NCI-H460 (cell line): ENCODE measurements at places on chromosomes 11 and 22. TPM values are rescaled to one million over a fixed set of nuclear protein-coding genes. Genes with fewer than 3 reads are reported as not detected.

DNA sequence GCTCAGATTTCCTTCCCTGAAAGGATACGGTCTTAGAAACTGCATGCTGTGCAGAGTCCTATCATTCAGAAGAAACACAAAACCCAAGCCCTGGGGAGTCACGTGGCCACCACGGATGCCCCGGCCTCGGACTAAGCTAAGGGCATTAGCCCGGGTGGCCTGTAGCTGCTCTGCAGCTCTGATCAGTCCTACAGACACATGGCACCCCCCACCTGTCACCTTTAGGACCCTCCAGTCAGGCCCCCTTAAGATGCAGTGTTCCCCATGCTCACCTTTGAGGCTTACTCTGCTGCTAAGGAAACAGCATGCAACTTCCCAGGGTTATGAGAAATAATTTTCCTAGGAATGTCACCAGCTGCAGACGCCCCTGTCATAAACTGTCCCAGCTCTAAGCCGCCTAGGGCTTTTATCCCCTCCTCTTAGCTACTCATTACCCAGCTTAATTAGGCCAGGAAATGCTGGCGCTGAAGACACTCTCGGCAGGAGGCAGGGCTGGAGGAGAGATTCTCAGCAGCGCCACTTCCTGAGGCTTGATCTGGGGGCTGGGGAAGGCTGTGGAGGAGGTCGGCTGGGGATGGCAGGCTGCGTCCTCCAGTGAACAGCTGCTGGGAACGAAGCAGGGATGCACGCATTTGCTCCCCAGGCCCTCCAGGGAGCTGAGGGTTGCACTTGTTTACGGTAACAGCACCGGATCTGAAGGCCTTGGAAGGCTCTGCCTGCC lies 47.2 kb upstream of the ADA2 start:
- DNase-seq, result no peak

GRCh38 chr11:68890490-68891231 lies 13.0 kb downstream of the MRPL21 start:
- DNase-seq, result peak; percentile 23

DNA sequence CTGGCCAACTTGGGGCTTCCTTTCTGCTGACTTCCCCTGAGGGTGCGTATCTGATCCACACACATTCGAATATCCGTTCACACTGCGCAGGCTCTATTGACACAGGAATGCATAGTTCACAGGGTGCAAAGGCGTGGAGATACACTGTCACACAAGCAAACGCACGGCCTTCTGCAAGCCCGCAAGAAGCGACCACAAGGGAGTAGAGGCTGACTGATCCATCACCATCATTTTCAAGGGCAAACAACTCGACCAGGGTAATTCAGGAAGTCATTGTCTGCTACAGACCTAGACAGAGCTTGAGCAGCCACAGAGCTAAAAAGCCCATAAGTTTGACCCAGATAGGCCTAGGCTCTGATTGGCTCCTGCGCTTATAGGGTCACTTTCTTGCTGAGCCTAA lies 392.3 kb downstream of the MN1 start:
- no peak for DNase-seq

GRCh38 chr11:124402326-124402922 lies 3.6 kb upstream of the OR8B3 start:
- peak; percentile 70 for DNase-seq

GRCh38 chr22:45233386-45233785 lies 7.3 kb downstream of the KIAA0930 start:
- no peak for DNase-seq

DNA sequence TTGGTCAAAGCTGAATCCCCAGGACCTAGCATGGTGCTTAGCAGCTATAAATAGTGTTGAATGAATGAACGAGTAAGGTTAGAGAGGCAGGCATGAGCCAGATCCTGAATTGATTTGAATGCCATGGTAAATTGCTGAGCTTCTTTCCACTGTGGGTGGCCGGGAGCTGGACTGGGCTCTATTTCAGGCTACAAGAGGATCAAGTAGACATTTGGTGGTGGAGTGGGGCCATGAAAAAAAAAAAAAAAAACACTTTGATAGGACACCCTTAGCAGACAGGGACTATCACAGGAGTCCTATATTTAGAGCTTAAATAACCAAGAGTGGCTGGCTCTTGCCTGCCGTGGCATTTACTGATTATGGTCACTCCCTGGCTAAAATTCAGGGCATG lies 77.6 kb downstream of the MIAT start:
- no peak for DNase-seq

- DNase-seq, result no peak
These were observed 82.1 kb downstream of the FBLN1 start for GRCh38 chr22:45584621-45585436.

The SAA2 gene
- total RNA-seq, result not detected in 2 replicates

The MGAT3 gene
- total RNA-seq, result 0.02 TPM in 1 of 2 replicates, not detected in the other

The KRTAP5-4 gene
- not detected in 2 replicates for total RNA-seq

The KCNJ5 gene
- total RNA-seq, result not detected in 2 replicates
